ENCODE measurements at places on chromosomes 13 and 19. TPM values are rescaled to one million over a fixed set of nuclear protein-coding genes. Genes with fewer than 3 reads are reported as not detected.

Gene ZNF442
- polyA plus RNA-seq: 0.75 TPM

- no peak overlapping the region for H3K4me3 ChIP-seq
- DNase-seq: no peak
- H3K27me3 ChIP-seq: no peaks in the 10 kb centered on the region
- H3K27ac ChIP-seq: no peak overlapping the region
These were observed 76.4 kb upstream of the VSTM2B start for GRCh38 chr19:29449371-29449770.

- no peaks in the 10 kb centered on the region for H3K4me1 ChIP-seq
- no peak overlapping the region for H3K4me3 ChIP-seq
- H3K27ac ChIP-seq: no peak overlapping the region
- no peaks in the 10 kb centered on the region for H3K36me3 ChIP-seq
These were observed 151.0 kb downstream of the DPF1 start for GRCh38 chr19:38072776-38073750.

DNA sequence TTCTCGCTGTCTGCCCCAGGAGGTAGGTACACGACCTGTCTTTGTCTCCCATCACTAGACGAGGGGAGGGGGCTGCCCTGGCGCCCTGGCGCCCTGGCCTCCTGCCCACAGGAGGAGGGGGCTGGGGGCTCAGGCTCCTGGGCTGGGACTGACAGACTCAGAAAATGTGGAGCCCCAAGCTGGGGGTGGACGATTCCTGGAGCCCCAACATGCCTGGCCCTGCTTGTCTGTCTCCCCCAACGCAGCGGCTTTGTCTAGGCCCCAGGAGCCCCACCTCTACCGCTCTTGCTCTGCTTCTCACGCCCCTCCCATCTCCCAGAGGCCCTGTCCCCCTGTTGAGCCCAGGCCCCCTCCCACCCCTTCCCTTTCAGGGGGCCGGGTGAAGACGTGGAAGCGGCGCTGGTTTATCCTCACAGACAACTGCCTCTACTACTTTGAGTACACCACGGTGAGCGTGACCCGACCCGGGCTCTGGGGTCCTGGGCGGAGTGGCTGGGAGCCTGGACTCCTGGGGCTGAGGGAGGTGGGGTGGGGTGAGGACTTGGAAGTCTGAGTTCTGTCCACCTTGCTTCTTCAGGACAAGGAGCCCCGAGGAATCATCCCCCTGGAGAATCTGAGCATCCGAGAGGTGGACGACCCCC lies 8.6 kb downstream of the CYTH2 start:
- no peak for DNase-seq
- no peaks in the 10 kb centered on the region for H3K27me3 ChIP-seq
- peaks cover 12% of the 10 kb centered on the region for H3K4me1 ChIP-seq

- no peak for DNase-seq
- H3K4me3 ChIP-seq: no peak overlapping the region
- no peaks in the 10 kb centered on the region for H3K27me3 ChIP-seq
These were observed 21.8 kb upstream of the PLAUR start for GRCh38 chr19:43691755-43692154.

DNA sequence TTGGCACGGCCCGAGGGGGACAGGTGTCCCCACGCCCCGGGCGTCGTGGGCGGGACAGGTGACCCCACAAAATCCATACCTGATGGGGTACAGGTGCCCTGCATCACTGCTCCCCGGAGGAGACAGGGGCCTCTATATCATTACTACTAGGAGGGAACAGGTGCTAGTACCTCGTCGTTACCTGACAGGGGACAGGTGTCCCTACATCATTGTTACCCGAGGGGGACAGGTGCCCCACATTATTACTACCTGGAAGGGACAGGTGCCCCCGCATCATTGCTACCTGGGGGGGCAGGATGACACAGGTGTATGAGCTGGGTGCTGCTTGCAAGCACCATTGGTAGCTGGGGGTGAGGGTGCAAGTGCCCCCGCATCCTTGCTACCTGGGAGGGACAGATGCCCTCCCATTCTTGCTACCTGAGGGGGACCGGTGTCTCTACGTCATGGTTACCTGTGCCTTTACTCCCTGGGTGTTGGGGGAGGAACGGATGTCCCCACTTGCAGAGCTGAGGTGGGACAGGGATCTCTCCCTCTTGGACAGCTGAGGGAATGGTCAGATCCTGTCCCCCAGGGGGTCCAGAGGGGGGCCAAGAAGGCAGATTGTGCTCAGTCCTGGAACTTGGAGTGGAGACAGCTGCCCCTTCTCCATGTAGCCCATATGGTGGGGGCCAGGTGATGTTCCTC lies 620 bp downstream of the CRTC1 start:
- no peaks in the 10 kb centered on the region for H3K27me3 ChIP-seq
- H3K4me3 ChIP-seq: peak overlapping the region; percentile 54
- peaks cover 20% of the 10 kb centered on the region for H3K4me1 ChIP-seq
- no peak for DNase-seq

DNA sequence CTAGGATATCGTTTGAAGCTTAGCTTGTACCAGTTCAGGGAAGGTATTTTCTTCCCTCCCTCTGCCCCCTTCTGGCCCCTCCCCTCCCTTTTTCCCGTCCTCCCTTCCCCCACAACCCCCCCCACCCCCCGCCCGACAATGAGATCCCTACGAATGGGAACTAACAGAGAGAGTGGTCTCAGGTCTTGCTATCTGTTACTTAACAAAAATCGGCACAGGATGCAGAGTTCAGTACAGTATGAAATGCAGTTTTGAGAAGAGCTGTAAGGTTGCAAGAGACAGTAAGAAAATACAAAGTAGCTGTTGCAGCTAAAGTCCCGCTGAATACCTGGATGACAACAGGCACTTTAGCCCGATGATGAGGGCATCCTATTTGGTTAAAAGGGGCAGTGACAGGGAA lies 3.1 kb upstream of the DACH1 start:
- no peaks in the 10 kb centered on the region for H3K27me3 ChIP-seq
- H3K4me1 ChIP-seq: no peaks in the 10 kb centered on the region
- no peak overlapping the region for H3K4me3 ChIP-seq
- H3K36me3 ChIP-seq: no peaks in the 10 kb centered on the region
- no peak for DNase-seq
- no peak overlapping the region for H3K27ac ChIP-seq

GRCh38 chr13:26980099-26981031 lies 191.2 kb downstream of the USP12 start:
- no peak for DNase-seq
- H3K4me3 ChIP-seq: no peak overlapping the region
- H3K4me1 ChIP-seq: no peaks in the 10 kb centered on the region

DNA sequence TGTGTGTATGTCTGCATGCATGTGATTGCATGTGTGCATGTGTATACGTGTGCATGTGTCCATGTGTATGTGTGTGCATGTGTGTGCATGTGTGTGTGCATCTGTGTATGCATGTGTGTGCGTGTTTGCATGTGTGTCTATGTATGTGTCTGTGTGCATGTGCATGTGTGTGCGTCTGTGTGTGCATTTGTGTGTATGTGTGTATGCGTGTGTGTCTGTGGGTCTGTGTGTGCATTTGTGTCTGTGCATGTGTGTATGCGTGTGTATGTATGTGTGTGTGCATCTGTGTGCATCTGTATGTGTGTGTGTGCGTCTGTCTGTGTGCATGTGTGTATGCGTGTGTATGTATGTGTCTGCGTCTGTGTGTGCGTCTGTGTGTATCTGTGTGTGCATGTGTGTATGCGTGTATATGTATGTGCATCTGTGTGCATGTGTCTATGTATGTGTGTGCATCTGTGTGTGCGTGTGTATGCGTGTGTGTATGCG lies 3.0 kb downstream of the STXBP2 start:
- no peak overlapping the region for H3K4me3 ChIP-seq
- H3K27me3 ChIP-seq: no peaks in the 10 kb centered on the region
- no peak overlapping the region for H3K27ac ChIP-seq
- peaks cover 36% of the 10 kb centered on the region for H3K4me1 ChIP-seq
- no peak for DNase-seq

Data from CD4-positive, alpha-beta memory T cell (primary cell).